ENCODE measurements at places on chromosomes 4 and X.

- DNase-seq, result no peak
These were observed 313.6 kb upstream of the DKK2 start for GRCh38 chr4:107349732-107350131.

DNA sequence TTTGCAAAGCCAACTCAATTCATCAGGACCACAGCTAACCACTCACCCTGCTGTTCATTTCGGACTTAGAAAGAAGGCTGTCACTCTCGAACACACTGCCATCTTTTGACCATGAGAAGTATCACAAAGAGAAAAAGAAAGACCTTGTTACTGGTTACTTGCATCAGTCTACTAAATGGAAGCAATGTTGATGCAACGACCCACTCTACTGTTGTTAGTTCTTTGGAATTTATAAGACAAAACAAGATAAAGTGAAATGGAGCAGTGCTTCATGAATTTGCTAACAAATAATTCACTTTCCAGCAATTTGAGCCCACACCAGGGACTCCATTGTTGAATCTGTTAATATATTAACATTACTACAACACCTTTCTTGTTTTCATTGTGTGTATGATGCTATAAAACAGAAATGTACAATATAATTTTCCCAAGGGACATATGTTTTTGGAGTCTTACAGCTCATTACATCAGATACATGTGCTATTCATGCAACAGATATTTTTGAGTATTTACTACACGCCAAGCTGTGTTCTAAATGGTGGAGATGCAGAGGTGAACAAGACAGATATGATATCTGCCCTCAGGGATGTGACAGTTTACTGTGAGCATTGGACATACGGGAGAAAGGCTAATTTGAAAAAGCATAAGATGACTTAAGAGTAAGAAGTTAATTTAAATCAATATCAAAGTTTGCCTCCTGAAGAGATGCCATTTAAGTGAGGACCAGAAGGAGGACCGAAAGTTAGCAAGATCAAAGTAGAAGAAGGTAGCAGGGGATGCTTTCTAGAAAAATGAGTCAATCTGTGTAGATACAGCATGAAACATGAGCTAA, 87.2 kb downstream of the AREG start:
- no peak for DNase-seq

DNA sequence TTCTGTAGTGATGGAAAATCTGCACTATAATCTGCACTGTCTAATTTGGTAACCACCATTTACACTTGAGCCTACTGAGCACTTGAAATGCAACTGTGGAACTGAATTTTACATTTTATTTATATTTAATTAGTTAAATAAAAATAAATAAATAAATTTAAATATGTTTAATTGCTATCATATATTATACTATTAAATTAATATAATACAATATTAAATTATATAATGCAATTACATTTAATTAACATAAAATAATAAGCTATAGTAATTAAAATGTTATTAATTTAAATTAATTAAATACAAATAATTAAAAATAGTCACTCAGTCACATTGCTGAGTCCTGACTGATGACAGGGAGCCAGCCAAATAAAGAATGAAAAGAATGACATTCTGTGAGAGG, 170.2 kb upstream of the F9 start:
- DNase-seq, result no peak

- no peak for DNase-seq
These were observed 25.1 kb downstream of the RRAGB start for GRCh38 chrX:55742649-55743048.

- no peak for DNase-seq
These were observed 30.8 kb downstream of the CPLX1 start for GRCh38 chr4:794900-795725.

- no peak for DNase-seq
These were observed 104.5 kb downstream of the AR start for GRCh38 chrX:67648361-67648760.

- no peak for DNase-seq
These were observed 173.6 kb downstream of the AFAP1 start for GRCh38 chr4:7766086-7766485.
